Spleen (tissue), 13 donors: ENCODE measurements at places on chromosomes 12 and 14. TPM values are rescaled to one million over a fixed set of nuclear protein-coding genes. Genes with fewer than 3 reads are reported as not detected.

- DNase-seq: no peak
- no peaks in the 10 kb centered on the region for H3K36me3 ChIP-seq
- H3K27ac ChIP-seq: no peak overlapping the region
- H3K4me1 ChIP-seq: peaks cover 56% of the 10 kb centered on the region
- H3K27me3 ChIP-seq: no peaks in the 10 kb centered on the region
- H3K4me3 ChIP-seq: no peak overlapping the region
Measured at GRCh38 chr12:9792961-9793617, 32.4 kb upstream of the CD69 start.

The MMP19 gene
- 72.2 TPM for total RNA-seq

- peaks cover 8% of the 10 kb centered on the region for H3K36me3 ChIP-seq
- DNase-seq: no peak
- no peak overlapping the region for H3K27ac ChIP-seq
- no peak overlapping the region for H3K4me3 ChIP-seq
- no peaks in the 10 kb centered on the region for H3K4me1 ChIP-seq
- H3K27me3 ChIP-seq: no peaks in the 10 kb centered on the region
Measured at GRCh38 chr12:28265435-28266042, 75.3 kb downstream of the CCDC91 start.

DNA sequence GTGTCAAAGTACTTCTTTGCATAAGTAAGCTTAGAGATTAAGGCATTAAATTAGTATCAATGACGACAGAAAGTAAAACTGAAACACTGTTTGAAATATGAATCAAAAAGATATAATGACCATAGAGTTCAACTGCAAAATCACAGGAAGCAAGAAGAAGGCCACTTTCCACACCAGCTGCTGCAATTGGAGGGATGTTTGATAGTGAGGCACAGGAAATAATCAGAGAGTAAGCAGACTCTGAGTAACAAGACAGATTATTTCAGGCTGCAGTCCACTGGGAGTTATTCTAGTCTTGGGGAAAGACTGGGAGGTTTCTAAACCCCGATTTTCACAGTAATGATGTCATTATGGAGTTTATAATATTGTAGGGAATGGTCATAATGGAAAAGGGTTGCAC is 12.9 kb downstream of the MDGA2 start:
- no peak for DNase-seq

The KRT1 gene
- 2.4 TPM for total RNA-seq

The LPAR5 gene
- total RNA-seq: 18.5 TPM

- H3K27me3 ChIP-seq: peaks cover 11% of the 10 kb centered on the region
- no peak for DNase-seq
- H3K4me1 ChIP-seq: peaks cover 25% of the 10 kb centered on the region
Measured at GRCh38 chr14:64825509-64825908, 54.2 kb downstream of the SPTB start.

DNA sequence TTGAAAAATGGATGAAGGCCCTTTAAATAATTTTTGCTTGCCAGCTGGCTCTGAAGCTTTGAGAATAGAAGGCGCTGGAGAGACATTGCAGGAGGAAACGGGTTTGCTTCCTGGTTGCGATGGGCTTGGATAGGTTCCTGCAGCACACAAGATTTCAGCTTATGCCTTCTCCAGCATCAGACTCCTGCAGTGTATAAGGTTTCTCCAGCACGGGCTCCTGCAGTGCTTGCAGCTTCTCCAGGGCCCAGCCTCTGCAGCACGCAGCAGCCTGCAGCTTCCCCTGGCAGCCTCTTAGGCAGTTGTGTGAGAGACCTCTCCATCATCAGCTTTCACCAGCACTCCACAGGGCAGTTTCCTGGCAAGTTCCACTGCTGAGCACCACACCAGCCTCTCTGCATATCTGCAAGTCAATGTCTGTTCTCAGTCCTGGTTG is 78.7 kb upstream of the ZDHHC17 start:
- peaks cover 8% of the 10 kb centered on the region for H3K4me1 ChIP-seq
- H3K4me3 ChIP-seq: no peak overlapping the region
- no peak overlapping the region for H3K27ac ChIP-seq
- no peaks in the 10 kb centered on the region for H3K36me3 ChIP-seq

GRCh38 chr12:23758608-23759007 is 190.9 kb downstream of the SOX5 start:
- DNase-seq: no peak
- no peak overlapping the region for H3K4me3 ChIP-seq
- no peaks in the 10 kb centered on the region for H3K27me3 ChIP-seq
- no peak overlapping the region for H3K27ac ChIP-seq
- no peaks in the 10 kb centered on the region for H3K36me3 ChIP-seq
- H3K4me1 ChIP-seq: no peaks in the 10 kb centered on the region

The STXBP6 gene
- 0.77 TPM for total RNA-seq

The INHBE gene
- total RNA-seq: not detected

GRCh38 chr12:83573671-83574070 is 887.0 kb downstream of the TMTC2 start:
- DNase-seq: no peak
- no peaks in the 10 kb centered on the region for H3K4me1 ChIP-seq
- no peak overlapping the region for H3K4me3 ChIP-seq

DNA sequence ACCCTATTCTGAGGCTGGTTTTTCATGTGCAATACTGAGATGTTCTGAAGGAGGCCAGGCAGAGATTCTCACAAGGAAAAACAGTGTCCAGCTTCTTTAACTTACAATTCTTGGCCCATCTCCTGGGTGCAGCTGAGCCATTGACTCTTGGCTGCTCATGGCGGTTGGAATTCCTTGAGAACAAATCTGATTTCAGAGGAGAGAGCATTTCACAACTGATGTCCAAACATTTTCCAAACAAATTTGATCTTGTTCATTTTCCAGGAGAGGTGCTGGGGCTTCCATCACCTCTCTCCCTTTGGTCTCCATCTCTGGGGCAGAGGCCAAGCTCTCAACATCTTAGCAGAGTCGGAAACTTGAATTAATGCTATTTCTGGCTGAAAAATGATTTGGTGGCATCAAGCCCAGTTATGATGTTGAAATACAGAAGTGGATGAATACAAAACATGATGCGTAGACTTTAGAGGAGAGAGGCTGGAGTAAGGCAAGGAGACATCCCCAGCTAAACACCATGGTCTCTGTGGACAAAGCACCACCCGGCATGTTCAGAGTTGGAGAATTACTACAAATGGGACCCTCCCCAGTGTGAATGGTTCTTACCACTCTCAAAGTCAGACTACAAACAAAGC is 593.0 kb downstream of the VRK1 start:
- H3K4me3 ChIP-seq: no peak overlapping the region

- H3K27ac ChIP-seq: no peak overlapping the region
- no peak for DNase-seq
- peaks cover 10% of the 10 kb centered on the region for H3K27me3 ChIP-seq
- no peaks in the 10 kb centered on the region for H3K36me3 ChIP-seq
- H3K4me3 ChIP-seq: no peak overlapping the region
Measured at GRCh38 chr14:37637341-37637740, 41.9 kb downstream of the TTC6 start.

- H3K27ac ChIP-seq: no peak overlapping the region
- no peaks in the 10 kb centered on the region for H3K36me3 ChIP-seq
- H3K4me1 ChIP-seq: no peaks in the 10 kb centered on the region
- no peaks in the 10 kb centered on the region for H3K27me3 ChIP-seq
Measured at GRCh38 chr12:78680596-78680995, 184.0 kb upstream of the SYT1 start.

DNA sequence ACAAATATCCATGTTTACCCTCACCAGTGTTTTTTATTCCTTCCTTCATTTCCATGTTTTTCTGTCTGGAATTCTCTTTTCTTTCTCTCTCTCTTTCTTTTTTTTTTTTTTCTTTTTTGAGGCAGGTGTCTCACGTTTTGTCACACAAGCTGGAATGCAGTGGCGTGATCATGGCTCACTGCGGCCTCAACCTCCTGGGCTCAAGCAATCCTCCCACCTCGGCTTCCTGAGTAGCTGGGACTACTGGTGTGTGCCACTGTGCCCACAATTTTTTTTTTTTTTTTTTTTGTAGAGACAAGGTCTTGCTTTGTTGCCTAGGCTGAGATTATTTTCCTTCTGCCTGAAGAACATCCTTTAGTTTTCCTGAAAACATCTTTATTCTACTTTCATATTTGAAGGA is 15.0 kb upstream of the AMIGO2 start:
- no peaks in the 10 kb centered on the region for H3K36me3 ChIP-seq
- no peaks in the 10 kb centered on the region for H3K27me3 ChIP-seq
- no peak overlapping the region for H3K4me3 ChIP-seq
- no peak for DNase-seq

GRCh38 chr12:51941604-51942003 is 9.9 kb upstream of the ACVR1B start:
- H3K27me3 ChIP-seq: no peaks in the 10 kb centered on the region
- H3K27ac ChIP-seq: no peak overlapping the region
- no peaks in the 10 kb centered on the region for H3K36me3 ChIP-seq
- no peaks in the 10 kb centered on the region for H3K4me1 ChIP-seq
- no peak overlapping the region for H3K4me3 ChIP-seq
- DNase-seq: no peak

- no peaks in the 10 kb centered on the region for H3K27me3 ChIP-seq
- H3K36me3 ChIP-seq: no peaks in the 10 kb centered on the region
- H3K27ac ChIP-seq: no peak overlapping the region
- H3K4me3 ChIP-seq: no peak overlapping the region
Measured at GRCh38 chr14:49052521-49052920, 533.7 kb downstream of the RPS29 start.

The SCN8A gene
- 2.9 TPM for total RNA-seq

DNA sequence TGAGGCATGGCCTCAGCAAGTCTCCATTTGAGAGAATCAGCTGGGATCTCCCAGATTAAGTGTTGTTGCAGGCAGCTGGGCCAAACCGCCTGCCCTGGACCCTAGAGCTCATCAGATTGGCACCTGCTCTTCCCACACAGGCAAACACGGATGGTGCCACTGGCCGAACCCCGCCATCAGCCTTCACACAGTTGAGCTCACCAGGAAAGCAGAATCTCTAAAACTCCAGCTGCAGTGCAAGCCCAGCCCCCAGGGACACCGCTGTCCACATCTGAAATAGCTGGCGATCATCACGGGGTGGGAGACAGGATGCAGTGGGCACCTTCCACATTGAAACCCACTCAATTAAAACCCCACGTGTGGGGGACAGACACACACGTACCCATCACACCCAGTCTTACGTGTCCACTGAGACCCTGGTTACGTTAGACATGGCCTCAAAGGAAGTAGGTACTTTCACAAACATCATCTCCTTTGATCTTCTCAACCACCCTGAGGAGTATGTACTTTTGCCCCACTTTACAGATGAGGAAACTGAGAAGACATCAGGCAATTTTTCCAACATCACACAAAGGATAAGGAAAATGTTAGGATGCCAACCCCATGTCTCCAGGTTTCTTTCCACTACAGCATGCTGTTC is 88.8 kb downstream of the SINHCAF start:
- DNase-seq: no peak
- H3K27me3 ChIP-seq: no peaks in the 10 kb centered on the region
- H3K4me3 ChIP-seq: no peak overlapping the region
- H3K36me3 ChIP-seq: no peaks in the 10 kb centered on the region
- no peak overlapping the region for H3K27ac ChIP-seq
- H3K4me1 ChIP-seq: peaks cover 10% of the 10 kb centered on the region

The UNC79 gene
- 0.13 TPM for total RNA-seq

GRCh38 chr12:12925388-12925787 is 26.6 kb downstream of the GPRC5D start:
- H3K4me1 ChIP-seq: peaks cover 15% of the 10 kb centered on the region
- DNase-seq: no peak
- no peak overlapping the region for H3K27ac ChIP-seq
- H3K4me3 ChIP-seq: no peak overlapping the region

DNA sequence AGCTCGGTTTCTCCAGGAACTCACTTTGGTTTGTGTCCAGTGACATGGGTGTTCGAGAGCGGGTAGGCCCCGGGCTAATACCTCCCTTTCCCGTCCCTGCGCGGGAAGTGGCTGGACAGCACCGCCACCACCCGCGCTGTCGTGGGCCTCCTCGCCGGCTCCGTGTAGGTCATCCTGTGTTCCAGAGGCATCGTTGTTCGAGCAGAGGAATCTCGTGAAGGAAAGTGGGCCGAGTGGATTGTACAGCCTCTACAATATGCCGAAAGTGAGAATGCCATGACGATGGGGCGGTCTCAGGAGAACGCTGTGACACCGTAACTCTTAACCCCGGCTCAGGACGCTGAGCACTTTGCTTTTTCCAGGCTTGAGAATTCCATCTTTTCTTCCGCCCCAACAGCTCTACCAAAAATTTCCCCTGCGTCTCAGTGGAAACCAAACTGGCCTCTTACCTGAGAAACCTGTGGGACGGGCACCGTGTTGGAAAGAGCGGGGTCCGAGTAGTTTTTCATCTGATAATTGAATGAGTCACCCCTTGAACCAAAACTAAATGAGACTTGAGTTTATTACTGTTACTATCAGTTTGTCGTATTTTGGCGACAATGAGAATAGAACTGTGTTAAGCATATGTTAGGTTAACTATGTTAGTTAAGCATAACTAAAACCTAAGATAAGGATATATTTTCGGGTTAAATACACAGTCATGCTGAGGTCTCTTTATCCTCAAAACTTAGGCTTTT is 510 bp downstream of the EIF2S1 start:
- DNase-seq: no peak
- peak overlapping the region; percentile 96 for H3K27ac ChIP-seq
- peaks cover 31% of the 10 kb centered on the region for H3K36me3 ChIP-seq
- H3K4me3 ChIP-seq: peak overlapping the region; percentile 93
- H3K27me3 ChIP-seq: no peaks in the 10 kb centered on the region

The AGAP2 gene
- 19.5 TPM for total RNA-seq

DNA sequence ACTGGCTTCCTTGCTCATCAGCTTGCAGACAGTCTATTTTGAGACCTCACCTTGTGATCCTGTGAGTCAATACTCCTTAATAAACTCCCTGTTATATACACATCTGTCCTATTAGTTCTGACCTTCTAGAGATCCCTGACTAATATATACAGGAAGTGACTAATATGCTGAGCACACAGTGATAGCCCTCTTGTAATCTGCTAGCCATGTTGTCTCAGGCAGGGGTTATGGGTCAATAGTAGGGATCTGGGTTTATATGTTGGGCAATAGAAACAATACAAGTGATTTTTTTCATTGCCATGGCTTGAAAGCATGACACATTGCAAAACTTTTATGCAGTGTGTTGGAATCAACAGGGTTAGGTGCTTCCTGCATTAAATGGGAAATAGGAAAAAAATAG is 562.2 kb downstream of the GALC start:
- no peaks in the 10 kb centered on the region for H3K4me1 ChIP-seq
- no peaks in the 10 kb centered on the region for H3K27me3 ChIP-seq
- no peak for DNase-seq
- no peak overlapping the region for H3K27ac ChIP-seq
- H3K36me3 ChIP-seq: no peaks in the 10 kb centered on the region
- H3K4me3 ChIP-seq: no peak overlapping the region

- H3K27me3 ChIP-seq: no peaks in the 10 kb centered on the region
- H3K27ac ChIP-seq: no peak overlapping the region
- H3K4me3 ChIP-seq: no peak overlapping the region
- H3K4me1 ChIP-seq: no peaks in the 10 kb centered on the region
Measured at GRCh38 chr12:80269803-80270552, 170.6 kb downstream of the OTOGL start.

The LHX5 gene
- not detected for total RNA-seq

- H3K27ac ChIP-seq: no peak overlapping the region
- DNase-seq: no peak
- peaks cover 13% of the 10 kb centered on the region for H3K36me3 ChIP-seq
- no peaks in the 10 kb centered on the region for H3K27me3 ChIP-seq
Measured at GRCh38 chr12:29499235-29499634, 1.7 kb upstream of the OVCH1 start.
